Activated CD4-positive, alpha-beta memory T cell treated with anti-CD3 and anti-CD28 coated beads, Interleukin-2, amount 10 ng/mL, durations not matched to agents 7 days and 5 days (primary cell): ENCODE measurements at places on chromosomes 1 and 21. TPM values are rescaled to one million over a fixed set of nuclear protein-coding genes. Genes with fewer than 3 reads are reported as not detected.

GRCh38 chr1:117578466-117578865, 27.4 kb upstream of the TENT5C start:
- no peak for DNase-seq

DNA sequence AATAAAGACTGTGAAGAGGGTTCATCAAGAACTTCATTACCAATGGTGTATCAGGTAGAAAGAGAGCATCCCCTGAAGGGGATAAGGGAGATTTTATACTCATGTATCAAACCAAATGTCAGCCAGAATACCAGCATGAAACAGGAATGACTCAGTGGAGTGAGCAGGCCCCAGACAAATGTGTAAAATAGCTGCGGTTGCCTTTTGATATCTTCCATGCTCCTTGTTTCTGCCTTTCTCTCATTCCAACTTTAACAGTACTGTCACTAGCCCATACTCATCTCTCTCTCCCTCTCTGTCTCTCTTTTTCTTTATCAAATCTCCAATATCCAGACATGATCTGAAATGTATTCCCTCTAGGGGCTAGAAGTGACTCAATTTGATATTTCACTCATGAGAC, 47.8 kb downstream of the GPR88 start:
- no peak for DNase-seq

- DNase-seq, result no peak
Observed at GRCh38 chr1:101004670-101005069, 20.9 kb downstream of the DPH5 start.

DNA sequence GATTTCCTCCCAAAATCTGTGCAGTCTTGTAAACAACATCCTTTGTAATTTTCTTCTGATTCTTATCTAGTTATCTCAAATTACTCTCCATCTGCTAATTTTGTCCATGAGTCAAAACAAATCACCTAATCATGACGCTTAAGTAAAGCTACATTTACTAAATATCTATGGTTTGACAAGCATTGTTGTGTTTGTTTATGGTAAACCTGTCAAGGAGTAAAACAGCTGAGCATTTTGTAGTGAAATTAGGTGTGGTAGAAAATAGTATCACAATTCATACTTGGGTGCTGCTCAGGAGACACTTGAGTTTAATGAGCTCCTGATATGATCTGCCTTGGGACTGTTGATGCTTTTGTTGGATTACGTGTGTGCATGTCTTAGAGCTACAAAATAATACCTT, 11.6 kb downstream of the TIPRL start:
- DNase-seq, result no peak

- DNase-seq, result no peak
Observed at GRCh38 chr1:110069404-110070281, 829 bp downstream of the ALX3 start.

GRCh38 chr1:157399984-157400382, 152.3 kb downstream of the FCRL5 start:
- DNase-seq, result no peak

DNA sequence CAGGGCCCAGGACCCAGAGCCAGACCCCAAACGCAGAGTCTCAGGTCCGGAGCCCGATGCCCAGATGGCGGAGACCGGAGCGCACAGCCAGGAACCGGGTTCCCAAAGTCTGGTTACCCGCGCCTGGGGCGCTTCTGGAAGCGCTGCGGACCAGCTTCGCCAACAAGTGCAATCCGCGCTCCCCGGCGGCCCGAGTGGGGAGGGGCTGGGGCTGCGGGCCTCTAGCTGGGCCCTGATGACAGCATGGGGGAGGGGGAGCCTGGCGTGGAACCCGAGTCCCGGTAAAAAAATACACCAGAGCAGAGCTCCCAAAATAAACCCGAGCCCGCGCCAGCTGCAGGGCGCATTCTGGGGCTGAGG, 494 bp downstream of the NT5C1A start:
- DNase-seq, result no peak

- DNase-seq, result no peak
Observed at GRCh38 chr1:152061952-152062351, 25.1 kb upstream of the S100A11 start.

- no peak for DNase-seq
Observed at GRCh38 chr1:14948112-14948652, 205.4 kb upstream of the TMEM51 start.

- no peak for DNase-seq
Observed at GRCh38 chr1:20343149-20343937, 52.7 kb downstream of the VWA5B1 start.

DNA sequence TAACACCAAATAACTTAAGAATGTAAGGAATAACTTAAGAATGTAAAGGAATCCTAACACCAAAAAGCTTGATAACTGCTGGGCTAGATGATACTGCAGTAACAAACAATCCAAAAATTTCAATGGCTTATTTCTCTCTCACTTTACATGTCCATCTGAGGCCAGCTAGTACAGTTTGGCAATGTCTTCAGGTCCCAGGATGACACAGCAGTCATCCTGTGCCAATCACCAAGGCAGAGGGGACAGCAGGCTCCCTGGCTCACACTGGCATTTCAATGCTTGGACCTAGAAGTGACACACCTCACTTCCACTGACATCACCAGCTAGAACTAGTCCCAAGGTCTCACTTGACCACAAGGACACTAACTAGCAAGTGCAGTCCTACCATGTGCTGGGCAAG, 15.3 kb downstream of the DNAJC11 start:
- no peak for DNase-seq

GRCh38 chr1:169563019-169563615, 23.2 kb downstream of the F5 start:
- DNase-seq, result no peak

DNA sequence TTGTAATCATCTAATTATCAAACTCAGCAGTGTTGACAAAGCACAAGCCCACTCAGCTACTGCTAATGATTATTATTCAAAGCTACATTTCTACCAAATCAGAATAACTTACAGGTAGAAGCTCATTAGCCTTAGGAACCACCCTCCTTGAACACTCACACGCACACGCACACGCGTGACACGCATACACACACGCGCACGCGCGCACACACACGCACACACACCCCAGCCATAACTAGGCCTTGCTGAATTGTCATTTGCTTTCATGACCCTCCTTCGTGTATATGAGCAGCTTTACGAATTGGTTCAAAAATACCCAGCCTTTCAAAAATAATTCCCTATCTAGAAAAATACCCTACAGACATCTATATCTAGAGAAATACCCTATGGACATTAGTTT, 195.6 kb downstream of the SMYD3 start:
- no peak for DNase-seq

GRCh38 chr1:234093741-234094140, 189.3 kb downstream of the SLC35F3 start:
- no peak for DNase-seq

DNA sequence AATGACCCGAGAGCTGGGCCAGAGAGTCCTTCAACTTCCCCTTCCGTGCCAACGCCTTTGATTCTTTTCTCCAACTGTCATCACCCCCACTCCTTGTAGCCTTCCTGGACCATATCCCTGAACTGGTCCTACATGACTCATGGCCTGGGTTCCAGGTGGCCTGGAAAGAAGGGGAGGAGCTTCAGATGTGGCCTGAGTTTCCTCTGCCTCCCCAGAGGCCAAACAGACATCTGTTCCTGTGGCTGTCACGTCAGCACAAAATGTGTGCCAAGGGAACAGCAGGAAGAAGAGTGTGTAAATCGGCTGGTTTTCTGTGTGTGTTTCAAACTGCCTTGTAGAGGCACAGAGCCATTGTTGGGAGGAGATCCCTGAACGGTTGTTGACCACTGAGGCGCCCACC, 24.9 kb upstream of the KIRREL1 start:
- DNase-seq, result no peak

GRCh38 chr1:166479052-166479631, 312.3 kb upstream of the FAM78B start:
- DNase-seq, result peak; percentile 59

GRCh38 chr1:47809301-47810084, 187.7 kb downstream of the TRABD2B start:
- no peak for DNase-seq

DNA sequence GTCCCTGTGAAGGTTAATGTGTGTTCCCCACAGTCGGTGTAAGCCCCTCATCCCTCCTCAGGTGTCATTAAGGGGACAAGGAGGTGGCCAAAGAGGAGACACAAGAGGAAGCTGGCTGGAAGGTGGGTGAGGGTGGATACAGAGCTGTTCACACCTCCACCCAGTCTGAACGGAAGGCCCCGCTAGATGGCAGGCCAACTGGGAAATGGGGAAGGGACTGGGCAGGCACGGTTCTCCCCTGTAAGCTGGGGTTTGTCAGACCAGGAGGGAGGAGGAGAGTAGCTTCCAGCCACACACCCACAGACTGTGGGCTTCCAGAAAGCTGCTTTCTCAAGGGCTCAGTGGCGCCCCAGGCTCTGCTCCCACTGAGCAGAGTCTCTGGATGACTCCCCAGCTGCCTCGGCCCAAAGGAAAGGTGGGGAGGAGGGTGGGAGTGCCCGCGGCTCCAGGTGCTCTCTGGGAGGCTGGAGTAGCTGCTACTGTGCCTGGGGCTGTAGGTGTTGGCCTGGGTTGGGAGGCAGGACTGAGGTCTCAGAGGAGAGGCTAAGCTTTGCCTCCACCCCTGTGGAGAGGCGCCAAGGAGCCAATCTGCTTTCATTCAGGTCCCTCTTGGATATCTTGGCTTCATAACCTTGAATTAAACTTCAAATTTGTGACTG, 41.2 kb downstream of the PCP4 start:
- no peak for DNase-seq

GRCh38 chr1:30664103-30664755, 59.2 kb downstream of the MATN1 start:
- no peak for DNase-seq

DNA sequence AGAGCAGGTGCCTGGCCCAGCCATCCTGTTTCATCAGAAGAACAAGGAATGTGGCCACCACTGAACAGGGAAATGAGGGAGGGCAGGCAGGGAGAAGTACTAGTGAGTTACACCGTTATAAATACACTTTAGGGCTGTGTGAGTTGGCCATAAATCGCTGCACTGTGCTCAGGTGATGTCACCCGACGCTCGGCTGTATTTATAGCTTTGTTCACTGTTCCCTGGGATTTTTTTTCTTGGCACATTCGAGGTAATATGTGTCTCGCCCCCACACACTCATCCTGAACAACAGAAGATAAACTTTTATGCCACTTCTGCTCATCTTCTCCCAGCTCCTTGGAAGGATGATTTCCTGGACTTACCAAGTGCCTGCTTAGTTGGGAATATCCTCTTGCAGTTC, 9.0 kb upstream of the KIRREL1 start:
- DNase-seq, result no peak

DNA sequence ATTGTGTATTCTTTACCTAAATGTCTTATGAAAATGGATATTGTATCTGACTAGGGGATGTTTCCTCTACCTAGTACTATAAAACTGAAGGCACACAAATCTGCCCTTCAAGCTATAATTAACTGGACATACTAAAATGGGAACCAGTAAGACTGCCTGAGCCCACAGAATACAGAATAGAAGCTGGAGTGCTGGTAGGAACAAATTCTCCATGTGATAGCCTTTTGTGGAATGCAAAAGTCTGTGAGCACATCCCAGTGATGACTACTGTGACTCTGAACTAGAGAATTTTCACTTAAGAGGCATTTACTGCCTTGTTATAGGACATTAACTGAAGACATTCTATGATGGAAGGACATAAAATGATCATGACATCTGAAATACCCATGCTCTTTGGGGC, 30.3 kb downstream of the KIFAP3 start:
- no peak for DNase-seq

GRCh38 chr21:40886006-40886405, 39.0 kb upstream of the DSCAM start:
- no peak for DNase-seq

- DNase-seq, result no peak
Observed at GRCh38 chr1:244384066-244384465, 67.6 kb downstream of the ADSS2 start.

DNA sequence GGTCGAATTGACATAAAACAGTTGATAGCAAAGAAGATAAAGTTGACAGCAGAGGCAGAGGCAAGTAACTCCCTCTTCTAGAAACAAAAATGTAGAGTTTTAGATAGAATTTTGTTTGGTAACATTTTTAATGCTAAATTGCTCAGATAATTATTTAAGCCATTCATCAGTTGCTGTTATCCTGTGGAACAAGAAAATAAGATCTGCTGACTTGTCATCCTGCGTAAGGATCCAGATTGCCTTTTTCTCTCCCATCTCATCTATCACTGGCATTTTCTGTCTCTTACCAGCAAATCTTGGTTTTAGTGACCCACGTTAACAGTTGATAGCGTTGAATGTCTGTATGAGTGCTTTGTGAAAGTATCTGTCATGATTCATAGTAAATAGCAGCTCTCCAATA, 29.8 kb downstream of the SOAT1 start:
- DNase-seq, result no peak

- no peak for DNase-seq
Observed at GRCh38 chr21:46641656-46642055, 6.2 kb downstream of the PRMT2 start.

DNA sequence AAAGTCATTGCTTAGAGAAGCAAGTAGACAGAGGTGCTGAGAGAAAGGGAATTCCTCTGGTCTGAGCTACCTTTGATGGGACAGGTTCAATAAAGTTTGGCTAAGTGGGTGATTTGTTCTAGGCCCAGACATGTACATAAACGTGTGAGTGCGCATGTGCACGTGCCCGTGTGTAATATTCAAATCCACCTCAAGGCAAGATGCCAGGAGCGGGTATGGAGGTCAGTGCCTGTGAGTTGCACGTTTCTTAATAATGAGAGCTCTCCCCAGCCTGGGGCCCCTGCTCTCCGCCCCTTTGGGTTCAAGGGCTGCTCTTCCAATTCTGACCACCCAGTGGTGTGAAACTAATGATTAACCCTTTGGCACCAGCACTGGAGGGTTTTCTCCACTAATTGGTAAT, 53.8 kb upstream of the LMO4 start:
- no peak for DNase-seq

- DNase-seq, result peak; percentile 13
Observed at GRCh38 chr1:201262963-201263608, 20.2 kb upstream of the PKP1 start.

GRCh38 chr1:24427545-24427862, 11.9 kb downstream of the NIPAL3 start:
- DNase-seq, result no peak

DNA sequence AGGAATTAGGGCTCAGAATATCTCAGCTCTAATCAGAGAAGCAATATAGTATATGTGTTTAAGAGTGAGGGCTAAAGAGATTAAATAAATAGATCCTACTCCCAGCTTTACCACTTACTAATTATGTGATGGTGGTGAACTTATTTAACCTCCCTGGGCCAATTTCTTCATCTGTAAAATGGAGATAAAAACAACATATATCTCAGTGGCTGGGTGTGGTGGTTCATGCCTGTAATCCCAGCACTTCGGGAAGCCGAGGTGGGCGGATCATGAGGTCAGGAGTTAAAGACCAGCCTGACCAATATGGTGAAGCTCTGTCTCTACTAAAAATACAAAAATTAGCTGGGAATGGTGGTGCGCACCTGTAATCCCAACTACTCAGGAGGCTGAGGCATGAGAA, 135.2 kb downstream of the SLC44A5 start:
- no peak for DNase-seq

Gene C1orf105
- total RNA-seq, result not detected

Gene GJC2
- total RNA-seq, result 0.55 TPM

Gene FMO2
- not detected for total RNA-seq

Gene SELP
- 0.83 TPM for total RNA-seq

Gene S100A7
- not detected for total RNA-seq

Gene RNU1-1
- total RNA-seq, result 1,691 TPM

Gene CLCNKB
- total RNA-seq, result not detected

Gene BARHL2
- not detected for total RNA-seq

Gene ZNF648
- not detected for total RNA-seq

Gene OR2L8
- not detected for total RNA-seq

Gene PSMB4
- 280 TPM for total RNA-seq

Gene OR2M4
- not detected for total RNA-seq

Gene FOXD2
- total RNA-seq, result 0.65 TPM

Gene CLCA1
- total RNA-seq, result not detected

Gene NBPF15
- 90.5 TPM for total RNA-seq
